ENCODE measurements at places on chromosomes 2 and 18.

DNA sequence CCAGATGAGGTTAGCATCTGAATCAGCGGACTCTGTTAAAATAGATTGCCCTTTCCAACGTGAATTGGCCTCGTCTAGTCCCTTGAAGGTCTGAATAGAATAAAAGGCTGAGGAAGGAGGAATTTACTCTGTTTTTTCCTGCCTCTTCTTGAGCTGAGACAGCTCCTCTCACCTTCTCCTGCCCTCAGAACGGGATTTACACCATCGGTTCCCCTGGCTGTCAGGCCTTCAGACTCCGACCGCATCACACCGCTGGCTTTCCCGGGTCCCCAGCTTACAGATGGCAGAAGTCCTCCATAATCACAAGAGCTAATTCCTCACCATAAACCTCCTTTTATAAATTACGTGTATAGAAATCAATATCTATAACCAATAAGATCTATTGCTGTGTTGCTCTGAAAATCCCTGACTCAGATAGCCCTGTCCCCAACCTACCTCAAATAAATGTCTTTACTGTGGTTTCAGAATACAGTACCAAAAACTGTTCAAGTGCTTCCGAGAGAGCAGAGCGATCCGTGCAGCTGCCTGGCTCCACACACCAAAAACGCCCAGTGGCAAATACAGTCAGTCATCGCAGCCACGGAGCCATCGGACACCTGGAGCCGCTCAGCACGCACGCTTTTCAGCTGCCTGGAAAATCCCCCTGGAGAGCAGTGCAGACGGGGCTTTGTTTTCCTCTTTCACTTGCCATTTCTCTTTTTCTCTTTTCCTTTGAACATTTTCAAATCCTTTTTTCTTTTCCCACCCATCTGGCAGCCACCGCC, 196.9 kb downstream of the NRP2 start:
- DNase-seq = no peak

- no peak for DNase-seq
Observed at GRCh38 chr2:150618245-150618895, 130.9 kb upstream of the RND3 start.

DNA sequence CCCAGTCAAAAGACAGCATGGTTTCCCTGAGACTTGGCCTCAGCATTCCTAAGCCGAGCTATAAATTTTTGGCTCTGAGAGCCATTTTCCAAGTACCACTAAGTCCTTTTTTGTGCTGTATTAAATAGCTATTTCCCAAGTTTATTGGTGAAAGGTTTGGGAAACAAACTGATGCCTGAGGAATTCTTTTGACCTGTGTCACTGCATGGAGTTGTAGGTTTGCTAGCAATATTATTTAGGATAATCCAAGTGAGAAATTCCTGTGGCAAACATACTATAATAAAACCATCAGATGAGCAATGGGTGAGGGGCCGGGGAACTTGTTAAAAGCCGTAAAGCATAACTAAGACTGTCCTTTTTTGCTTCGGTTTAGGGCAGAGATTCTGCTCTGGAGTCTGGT, 28.4 kb downstream of the ARHGAP28 start:
- DNase-seq = no peak

GRCh38 chr2:173432049-173432754, 77.5 kb downstream of the CDCA7 start:
- DNase-seq = no peak

DNA sequence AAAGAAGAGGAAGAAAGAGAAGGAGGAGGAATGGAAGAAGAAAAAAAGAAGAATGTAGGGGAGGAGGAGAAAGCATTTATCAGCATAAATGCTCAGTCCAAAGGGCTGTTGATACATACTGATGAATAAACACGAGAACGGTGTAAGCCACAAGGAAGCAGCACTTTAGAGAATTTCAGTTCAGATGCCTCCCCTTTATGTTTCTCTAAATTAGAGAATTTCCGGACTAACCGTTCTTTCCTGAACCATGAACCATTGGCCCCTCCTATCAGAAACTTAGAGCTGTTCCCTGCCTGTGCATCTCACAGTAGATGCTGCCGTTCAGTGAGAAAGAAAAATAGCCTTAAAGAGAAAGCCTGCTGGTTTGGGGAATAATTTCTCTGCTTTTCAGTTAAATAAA, 49.2 kb upstream of the TUBA3D start:
- DNase-seq = no peak

GRCh38 chr2:31319406-31320175, 85.6 kb downstream of the EHD3 start:
- DNase-seq = no peak

DNA sequence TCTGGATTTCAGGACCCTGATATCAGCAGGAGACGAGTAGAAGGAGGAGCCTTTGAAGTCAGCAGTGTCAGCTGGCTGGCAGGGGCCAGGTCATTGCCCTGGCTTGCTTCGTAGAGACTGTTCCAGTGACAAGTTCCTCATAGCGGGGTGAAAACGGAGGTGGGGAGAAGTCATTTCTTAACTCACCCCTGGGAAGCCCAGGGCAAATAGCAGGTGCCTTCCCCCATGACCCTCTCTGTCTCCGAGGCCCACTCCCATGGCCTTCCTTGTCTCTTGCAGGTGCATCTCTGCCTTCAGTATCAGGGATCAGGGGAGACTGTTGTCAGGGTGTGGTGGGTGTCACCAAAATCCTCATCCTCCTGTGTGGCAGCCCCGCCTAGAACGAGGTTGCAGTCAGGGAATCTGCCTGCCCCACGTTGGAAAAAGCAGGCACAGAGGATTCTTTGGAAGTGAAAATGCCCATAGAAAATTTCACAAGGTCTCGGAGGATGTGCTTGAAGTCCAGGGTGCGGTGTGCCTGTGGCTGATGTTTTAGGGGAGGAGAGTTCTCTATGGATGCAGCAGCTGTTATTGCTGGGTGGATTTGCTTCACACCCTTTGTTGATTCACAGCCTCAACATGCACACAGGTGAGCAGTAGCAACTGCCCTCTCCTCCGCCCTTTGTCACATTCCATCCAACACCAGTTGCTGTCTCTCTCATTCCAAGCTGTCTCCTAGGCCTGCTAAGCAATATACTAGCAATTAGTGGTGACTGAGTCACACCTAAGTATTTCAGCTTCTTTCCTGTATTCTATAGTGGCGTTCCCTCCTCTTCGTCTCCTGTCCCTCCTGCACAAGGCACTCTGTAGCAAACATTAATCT, 142.6 kb upstream of the FHL2 start:
- no peak for DNase-seq

DNA sequence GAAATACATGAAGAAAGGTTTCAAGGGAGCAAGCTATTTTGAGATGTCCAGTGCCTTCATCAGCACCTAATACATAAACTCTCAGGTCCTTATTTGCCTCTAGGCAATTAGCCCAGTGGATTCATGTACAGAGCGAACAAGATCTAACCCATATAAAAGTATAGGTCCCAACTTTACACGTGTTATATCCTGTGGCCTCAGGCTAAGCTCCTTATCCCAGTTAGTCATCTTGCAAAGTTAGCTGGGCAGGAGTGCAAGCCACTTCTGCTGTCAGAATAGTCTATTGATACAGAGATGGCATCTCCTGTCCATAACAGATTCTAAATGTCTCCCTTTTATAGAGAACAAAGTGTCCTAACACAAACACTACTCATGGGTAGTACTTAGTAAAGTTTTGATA, 203.9 kb upstream of the PIK3C3 start:
- no peak for DNase-seq

DNA sequence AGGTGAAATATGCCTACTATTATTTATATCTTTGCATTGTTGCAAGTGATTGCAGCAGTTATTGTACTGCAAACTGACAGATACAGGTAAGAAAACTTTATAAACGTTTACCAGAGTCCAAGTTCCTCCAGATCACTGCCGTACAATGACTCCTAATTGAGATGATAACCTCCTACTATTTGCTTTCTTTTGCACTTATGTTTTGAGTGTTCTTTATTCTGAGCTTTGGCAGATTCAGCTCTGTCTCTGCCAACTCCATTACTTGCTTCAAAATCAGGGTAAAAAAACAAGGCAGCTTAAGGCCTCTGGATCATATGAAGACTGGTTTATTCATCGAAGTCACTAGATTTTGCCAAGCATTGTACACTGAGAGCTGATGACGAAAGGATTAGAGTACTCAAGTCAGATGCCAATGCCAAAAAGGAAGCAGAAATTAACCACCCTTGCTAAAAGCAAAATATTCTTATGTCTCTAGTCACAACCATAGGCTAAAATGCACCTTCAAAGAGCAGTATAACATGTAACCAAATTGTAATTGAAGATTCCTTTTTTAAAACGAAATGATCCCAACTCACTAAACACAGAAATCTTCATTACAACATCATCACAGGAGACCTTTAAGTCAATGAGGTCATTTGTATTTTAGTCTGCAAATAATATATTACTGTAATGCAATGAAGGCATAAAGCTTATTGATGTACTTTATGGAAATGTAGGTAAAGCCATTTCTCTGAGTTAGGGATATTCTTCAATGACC, 10.5 kb upstream of the IKZF2 start:
- no peak for DNase-seq

- DNase-seq = no peak
Observed at GRCh38 chr2:60496475-60496874, 57.0 kb downstream of the BCL11A start.

DNA sequence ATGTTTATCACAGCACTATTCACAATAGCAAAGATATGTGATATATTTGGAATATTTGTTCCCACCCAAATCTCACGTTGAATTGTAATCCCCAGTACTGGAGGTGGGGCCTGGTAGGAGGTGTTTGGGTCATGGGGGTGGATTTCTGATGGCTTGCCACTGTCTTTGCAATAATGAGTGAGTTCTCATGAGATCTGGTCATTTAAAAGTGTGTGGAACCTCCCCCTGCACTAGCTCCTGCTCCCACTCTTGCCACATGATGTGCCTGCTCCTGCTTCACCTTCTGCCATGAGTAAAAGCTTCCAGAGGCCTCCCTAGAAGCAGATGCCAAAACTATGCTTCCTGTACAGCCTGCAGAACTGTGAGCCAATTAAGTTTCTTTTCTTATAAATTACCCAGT, 72.2 kb upstream of the DYNC1I2 start:
- no peak for DNase-seq

GRCh38 chr2:144876013-144876412, 356.1 kb upstream of the ZEB2 start:
- no peak for DNase-seq

GRCh38 chr18:14941256-14941655, 193.3 kb downstream of the ANKRD30B start:
- no peak for DNase-seq

DNA sequence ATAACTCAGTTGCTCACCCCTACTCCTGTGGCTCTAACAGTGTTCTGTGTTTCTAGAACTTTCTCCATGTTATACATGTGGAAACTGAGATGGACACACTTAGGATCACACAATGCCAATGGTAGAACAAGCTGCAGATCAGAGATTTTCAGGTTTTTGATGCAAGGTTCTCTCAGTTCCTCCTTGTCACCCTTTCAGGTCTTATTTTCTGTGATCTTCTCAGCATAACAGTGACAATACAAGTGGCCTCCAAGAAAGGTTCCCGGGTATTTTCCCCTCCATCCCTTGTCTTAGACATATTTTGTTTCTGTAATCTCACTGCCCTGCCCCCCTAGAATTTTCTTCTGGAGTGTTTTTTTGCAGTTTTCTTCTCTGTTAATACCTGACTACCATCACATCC, 6.2 kb upstream of the MGAT5 start:
- no peak for DNase-seq

GRCh38 chr2:85309699-85310321, 18.0 kb downstream of the TGOLN2 start:
- no peak for DNase-seq
